ENCODE measurements at places on chromosomes 3 and 15.
A peak's percentile ranks its signal among the peaks of the same experiment; 100 is the strongest.

DNA sequence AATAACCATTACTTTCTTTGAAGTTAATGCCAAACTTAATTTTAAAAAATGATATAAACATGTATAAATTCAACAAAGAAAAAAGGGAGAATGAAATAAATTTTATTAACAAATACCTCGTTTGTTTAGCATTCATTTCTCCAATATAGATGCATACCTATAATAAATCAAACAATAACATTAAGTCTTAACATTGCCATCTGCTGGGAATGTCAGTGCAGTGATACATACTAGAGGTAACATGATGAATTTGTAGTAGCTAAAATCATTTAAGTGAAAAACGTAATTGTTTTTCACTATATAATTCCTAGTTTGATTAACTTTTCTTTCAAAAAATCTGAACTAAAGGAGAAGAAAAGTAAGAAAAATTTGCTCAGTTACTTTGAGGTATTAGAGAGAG is 340.2 kb upstream of the CBLB start:
- DNase-seq = no peak

DNA sequence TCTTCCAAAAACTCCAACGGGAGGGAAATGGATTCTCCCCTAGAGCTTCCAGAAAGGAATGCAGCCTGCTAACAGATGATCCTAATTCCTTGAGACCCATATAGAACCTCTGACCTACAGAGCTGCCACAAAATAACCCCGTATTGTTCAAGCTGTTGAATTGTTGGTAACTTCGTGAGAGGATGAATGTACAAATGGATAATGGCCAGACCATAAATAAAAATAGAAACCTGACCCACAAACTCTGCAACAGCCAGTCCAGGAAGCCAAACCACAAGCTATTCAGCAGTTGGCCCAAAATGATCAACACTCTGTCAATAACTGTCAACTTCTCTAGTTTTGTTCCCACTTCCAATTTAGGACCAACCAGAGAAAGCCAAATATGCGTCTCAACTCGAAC is 414.0 kb upstream of the ZNF717 start:
- no peak for DNase-seq

DNA sequence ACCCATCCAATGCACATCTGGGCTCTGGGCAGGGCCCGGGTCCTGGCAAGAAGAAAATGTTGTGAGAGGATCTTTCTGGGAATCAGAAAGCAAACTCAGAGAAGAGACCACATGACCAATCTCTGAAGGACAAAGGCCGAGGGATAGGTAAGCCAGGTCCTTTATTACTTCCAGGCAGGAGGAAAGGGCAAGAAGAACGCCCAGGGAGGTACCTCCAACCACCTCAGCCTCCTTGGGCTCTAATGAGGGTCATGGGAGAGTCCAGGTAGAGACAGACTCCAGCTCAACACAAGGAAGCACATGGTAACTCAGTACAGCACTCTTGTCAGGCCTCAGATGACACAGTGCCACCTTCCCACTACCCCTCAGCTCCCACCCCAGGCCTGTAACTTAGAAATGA is 26.0 kb downstream of the ZNF445 start:
- no peak for DNase-seq

DNA sequence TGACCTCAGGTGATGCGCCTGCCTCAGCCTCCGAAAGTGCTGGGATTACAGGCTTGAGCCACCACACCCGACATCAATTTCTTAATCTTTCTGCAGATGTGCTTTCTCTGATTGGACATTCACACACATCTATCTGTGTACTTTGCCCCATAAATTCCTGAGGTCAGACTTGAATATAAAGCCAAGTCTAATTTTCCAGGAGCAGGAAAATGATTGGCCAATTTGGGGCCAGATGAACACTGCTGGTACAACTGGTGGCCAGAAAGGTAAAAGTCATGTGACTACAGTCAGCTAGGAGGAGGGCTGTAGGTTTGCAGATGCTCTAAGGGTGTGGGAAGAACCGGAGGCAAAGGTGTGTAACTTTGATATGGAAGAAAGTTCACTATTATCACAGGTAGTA is 3.2 kb upstream of the RAD51 start:
- no peak for DNase-seq

- no peak for DNase-seq
Measured at GRCh38 chr15:65939901-65940617, 70.8 kb downstream of the RAB11A start.

GRCh38 chr3:156472150-156472549 is 82.8 kb downstream of the SSR3 start:
- no peak for DNase-seq

GRCh38 chr3:152026033-152026556 is 152.7 kb downstream of the SUCNR1 start:
- DNase-seq = no peak

DNA sequence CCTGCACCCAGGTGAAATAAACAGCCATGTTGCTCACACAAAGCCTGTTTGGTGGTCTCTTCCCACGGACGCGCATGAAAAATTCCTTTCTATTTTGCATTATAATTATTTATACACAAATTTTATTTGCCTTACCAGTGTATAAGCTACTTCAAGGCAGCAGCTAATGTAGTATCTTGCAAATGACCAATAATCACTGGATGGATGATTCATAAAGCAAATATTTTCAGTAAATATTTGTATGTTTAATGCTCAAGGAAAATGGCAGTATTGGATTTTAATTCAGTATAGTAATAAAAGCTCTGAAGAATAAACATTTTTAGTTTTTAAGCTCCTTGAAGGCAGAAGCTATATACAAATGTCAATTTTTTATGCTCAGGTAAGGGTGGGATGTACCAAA is 158.7 kb upstream of the NANOGP8 start:
- no peak for DNase-seq

DNA sequence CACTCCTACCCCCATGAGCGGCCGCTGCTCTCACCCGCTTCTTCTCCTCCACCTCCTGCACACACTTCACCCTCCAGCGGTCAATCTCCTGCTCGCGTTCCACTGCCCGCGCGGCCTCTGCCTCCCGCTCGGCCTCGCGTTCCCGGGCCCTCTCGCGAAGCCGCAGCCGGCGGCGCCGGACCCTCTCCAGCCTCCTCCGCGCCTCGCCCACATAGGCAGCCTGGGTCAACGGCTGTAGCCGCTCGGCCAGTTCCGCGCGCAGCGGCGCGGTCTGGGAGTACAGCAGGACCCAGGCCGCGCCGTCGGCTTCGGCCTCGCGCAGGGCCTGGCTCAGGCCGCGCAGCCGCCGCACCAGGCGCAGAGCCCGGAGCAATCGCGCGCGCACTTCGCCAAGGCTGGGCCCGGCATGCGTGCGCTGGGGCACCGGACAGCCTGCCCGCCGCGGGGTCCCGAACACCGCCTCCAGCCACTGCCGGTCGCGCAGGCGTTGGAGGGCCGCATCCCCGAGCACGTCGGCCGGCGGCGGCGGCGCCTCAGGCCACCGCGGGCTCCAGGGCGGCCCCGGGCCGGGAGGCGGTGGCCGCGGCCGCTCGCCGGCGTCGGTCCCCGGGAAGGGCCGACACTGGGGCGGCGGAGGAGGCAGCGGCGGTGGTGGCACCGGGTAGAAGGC is 595 bp downstream of the PDCD7 start:
- DNase-seq = peak; percentile 1

GRCh38 chr3:58639001-58639400 is 27.6 kb downstream of the FAM3D start:
- no peak for DNase-seq

- DNase-seq = no peak
Measured at GRCh38 chr3:134222835-134223234, 27.8 kb downstream of the RYK start.

GRCh38 chr15:39947401-39948197 is 13.7 kb downstream of the EIF2AK4 start:
- DNase-seq = no peak

DNA sequence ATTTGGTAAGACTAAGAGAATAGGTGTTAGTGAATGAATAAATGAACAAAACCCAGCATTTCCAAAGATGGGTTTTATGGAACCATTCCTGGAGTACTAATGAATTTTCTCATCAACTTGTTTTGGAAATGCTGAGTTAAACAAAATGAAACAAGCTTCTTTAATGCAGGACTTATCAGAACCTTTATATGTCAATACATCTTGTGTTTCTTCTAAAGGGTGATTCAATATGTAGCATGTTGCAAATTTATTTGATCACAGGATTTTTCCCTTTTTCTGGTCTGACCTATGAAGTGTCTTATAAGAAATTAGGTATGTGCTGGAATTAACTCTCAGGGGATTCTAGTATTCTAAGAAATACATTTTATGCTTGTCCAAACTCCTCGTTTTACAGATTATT is 53.2 kb downstream of the EDEM1 start:
- DNase-seq = no peak

DNA sequence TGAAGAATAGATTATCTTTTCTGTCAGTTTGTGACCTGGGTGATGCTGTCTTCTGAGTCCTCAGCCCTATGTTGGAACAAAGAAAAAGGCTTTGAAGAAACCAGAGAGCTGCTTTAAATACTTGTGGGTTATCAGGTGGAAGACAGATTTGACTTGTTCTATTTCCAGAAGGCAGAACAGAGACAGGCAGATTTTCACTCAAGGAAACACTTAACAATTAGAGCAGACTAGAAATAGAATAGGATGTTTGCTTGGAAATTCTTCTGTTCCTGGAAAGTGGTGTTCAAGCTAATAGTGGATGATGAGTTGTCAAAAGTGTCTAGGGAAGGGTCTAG is 219.4 kb downstream of the UBE2E2 start:
- no peak for DNase-seq

- no peak for DNase-seq
Measured at GRCh38 chr3:48320996-48321395, 12.5 kb downstream of the SPINK8 start.

- no peak for DNase-seq
Measured at GRCh38 chr3:58104712-58105111, 96.5 kb downstream of the FLNB start.

DNA sequence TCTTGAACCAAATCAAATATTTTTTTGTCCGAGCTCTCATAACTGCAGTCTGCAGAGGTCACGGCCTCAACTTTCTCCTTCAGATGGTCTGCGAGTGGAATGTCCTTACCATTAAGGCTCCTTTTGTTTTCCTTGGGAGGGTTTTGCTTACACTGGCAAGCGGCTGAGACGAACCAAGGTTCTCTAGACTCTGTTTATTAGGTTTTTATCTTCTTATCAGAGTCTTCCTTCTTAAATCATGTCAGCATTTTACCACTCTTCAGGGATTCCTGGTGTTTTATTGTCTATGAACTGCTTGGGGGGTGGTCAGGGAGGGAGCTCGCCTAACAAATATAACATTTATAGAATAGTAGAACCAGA is 773.7 kb upstream of the NR2F2 start:
- DNase-seq = no peak

- no peak for DNase-seq
Measured at GRCh38 chr3:189748046-189748445, 116.9 kb downstream of the TP63 start.

DNA sequence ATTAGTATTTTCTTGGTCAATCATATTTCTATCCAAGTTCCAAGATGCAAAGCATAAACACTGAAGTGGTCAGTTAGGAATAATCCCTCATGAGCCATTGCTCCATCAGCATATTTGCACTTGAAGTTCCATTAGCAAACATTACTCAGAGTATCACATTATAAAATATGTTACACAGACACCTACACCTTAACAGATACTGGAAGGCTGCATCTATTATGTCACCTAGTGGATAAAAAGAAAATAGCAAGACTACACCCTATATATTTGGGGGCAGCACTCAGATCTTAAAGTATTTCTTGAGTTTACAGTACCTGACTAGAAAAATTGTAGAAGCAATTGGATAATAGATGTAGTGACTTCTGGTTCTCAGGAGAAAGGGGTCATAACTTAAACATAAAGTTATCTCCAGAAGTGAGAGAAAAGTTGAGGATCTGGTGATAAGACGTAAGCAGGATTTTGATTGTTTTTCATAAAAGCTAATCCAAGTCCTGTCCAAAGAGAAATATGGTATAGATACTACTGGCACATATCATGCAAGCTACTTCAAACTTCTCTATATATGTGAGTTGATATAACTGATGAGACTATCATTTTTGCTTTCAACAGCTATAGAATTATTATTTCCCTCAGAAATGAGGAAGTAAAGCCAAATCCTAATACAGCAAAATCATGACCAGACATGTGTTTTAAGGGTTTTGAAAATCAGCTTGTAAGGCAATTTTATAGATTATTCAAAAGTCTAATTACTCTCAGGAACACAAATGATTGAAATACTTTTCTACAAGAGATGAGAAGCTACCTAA is 422.2 kb downstream of the GBE1 start:
- DNase-seq = no peak

GRCh38 chr15:45441686-45442085 is 63.3 kb upstream of the GATM start:
- no peak for DNase-seq

GRCh38 chr3:99783011-99783573 is 34.6 kb upstream of the CMSS1 start:
- DNase-seq = no peak

DNA sequence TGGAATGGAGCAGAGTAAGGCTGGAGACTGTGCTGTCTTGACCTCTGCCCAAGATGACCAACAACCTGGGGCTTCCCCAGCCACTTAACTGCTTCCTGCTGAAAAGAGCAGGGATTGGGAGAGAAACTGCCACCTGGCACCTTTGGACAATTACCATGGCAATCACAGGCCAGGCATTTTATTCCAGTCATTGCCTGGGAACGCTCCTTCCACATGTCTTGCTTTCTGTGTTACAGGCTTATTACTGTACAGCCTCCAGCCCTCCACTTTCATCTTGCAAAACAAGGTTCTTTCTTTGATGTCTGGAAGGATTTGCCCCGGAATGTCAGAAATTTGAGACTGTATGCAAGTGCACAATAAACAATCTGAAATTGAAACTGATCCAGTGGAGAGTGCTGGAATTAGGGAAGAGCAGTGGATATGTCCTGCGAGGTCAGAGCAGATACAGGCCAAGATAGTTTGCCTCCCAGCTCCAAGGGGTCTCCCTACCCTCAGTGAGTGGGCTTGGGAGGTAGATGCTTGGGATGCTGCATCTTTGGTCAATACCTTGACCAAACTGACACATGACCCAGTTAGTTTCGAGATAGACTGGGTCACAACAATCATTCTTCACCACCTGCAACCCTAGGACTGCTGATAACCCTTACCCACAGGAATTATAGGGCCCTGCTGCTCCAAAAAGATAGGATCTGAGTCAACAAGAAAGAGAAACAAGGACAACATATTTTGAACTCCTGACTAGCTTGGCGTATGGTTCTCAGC is 2.7 kb downstream of the PPP1R14D start:
- no peak for DNase-seq

GRCh38 chr3:73228437-73228836 is 167.0 kb downstream of the EBLN2 start:
- DNase-seq = no peak
